Esophagus muscularis mucosa (tissue), 4 donors: ENCODE measurements at places on chromosomes 1 and 21. TPM values are rescaled to one million over a fixed set of nuclear protein-coding genes. Genes with fewer than 3 reads are reported as not detected.

DNA sequence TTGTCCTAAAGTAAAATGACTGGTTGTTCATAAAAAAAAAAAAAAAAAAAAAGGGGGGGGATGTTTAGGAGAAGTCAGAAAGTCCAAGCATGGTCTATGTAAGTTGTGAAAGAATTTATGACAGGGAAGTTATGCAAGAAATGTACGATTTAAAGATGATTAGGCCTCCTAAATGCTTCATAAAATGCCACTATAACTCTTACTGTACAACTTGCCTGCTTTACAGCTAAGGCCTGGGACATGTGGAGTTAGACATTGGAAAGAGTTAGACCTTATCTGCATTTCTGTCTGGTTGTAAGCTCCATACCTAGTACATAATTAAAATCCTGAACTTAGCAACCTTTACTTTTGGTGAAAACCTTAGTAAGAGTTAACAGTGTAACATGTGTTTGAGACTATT lies 150.0 kb downstream of the TPR start:
- H3K4me3 ChIP-seq, result no peak overlapping the region
- no peaks in the 10 kb centered on the region for H3K36me3 ChIP-seq
- no peak for DNase-seq
- no peak overlapping the region for H3K27ac ChIP-seq
- no peaks in the 10 kb centered on the region for H3K27me3 ChIP-seq
- H3K4me1 ChIP-seq, result no peaks in the 10 kb centered on the region

DNA sequence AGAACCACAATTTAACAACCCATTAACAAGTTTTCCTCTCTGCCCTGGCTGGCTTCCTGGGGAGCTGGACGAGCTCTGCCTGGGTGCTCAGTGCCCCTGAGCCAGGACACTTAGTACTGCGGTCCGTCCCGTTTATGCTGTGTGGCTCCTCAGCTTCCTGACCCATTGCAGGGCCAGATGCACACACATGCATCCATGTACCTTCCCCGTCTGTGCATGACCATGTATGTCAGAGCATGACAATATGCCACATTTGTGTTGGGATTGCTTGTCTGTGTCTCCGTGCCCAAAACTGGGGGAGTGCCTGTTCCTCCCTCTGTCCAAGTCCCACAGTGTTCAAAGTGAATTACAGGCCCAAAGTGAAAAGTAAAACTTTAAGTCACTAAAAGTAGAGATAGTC lies 9.7 kb upstream of the TFF3 start:
- H3K4me1 ChIP-seq, result no peaks in the 10 kb centered on the region
- no peaks in the 10 kb centered on the region for H3K36me3 ChIP-seq
- H3K4me3 ChIP-seq, result no peak overlapping the region
- no peak for DNase-seq
- no peak overlapping the region for H3K27ac ChIP-seq

- no peak overlapping the region for H3K27ac ChIP-seq
- H3K4me1 ChIP-seq, result no peaks in the 10 kb centered on the region
- H3K4me3 ChIP-seq, result no peak overlapping the region
Measured at GRCh38 chr21:31909153-31910073, 36.6 kb downstream of the HUNK start.

The ESRRG gene
- 5.4 TPM for total RNA-seq

- H3K4me1 ChIP-seq, result peaks cover 23% of the 10 kb centered on the region
- no peaks in the 10 kb centered on the region for H3K36me3 ChIP-seq
- no peak for DNase-seq
- no peak overlapping the region for H3K4me3 ChIP-seq
- peaks cover 17% of the 10 kb centered on the region for H3K27me3 ChIP-seq
- H3K27ac ChIP-seq, result no peak overlapping the region
Measured at GRCh38 chr1:156417401-156418020, 48.5 kb downstream of the RHBG start.

GRCh38 chr1:236841341-236841740 lies 46.2 kb downstream of the MTR start:
- no peak overlapping the region for H3K27ac ChIP-seq
- no peak for DNase-seq
- H3K36me3 ChIP-seq, result peaks cover 54% of the 10 kb centered on the region
- no peaks in the 10 kb centered on the region for H3K27me3 ChIP-seq
- peaks cover 14% of the 10 kb centered on the region for H3K4me1 ChIP-seq

DNA sequence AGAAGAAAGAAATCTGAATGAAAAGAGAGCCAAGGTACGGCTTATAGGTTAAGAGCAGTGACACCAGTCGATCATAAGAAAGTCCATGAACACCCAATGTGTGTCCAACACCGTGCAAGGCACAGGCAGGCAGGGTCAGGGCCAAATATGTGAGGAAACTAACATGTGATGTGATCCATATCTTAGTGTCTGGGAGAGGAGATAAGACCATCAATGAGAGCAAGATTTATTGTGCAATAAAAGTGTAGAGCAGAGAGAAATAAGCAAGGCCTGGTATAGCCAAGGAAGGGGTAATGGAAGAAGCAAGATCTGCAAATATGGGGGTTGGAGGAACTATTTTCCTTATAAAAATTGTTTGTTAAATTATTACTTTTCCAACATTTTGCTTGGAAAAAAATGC lies 198.8 kb downstream of the CRB1 start:
- no peak overlapping the region for H3K27ac ChIP-seq
- H3K36me3 ChIP-seq, result no peaks in the 10 kb centered on the region
- H3K4me3 ChIP-seq, result no peak overlapping the region
- no peaks in the 10 kb centered on the region for H3K27me3 ChIP-seq
- peaks cover 14% of the 10 kb centered on the region for H3K4me1 ChIP-seq

DNA sequence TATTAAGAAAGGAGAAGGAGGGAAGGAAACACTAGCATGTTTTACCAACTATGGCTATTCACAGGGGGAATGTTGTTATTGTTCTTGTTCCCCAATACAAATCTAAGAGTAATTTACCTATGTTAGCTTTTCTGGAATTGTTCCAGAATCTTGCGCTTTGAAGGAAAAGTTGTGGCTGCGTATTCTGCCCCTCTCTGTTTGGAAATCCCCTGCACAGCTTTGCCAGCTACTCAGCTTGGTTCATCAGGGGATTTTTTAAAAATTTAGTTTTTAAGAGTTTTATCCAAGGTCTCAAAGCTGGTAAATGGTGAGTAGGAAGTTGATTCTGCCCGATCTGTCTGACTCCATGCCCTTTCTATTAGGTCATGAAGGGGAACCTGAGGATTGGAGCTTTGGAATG lies 9.5 kb upstream of the IRF6 start:
- H3K27ac ChIP-seq, result no peak overlapping the region
- H3K4me3 ChIP-seq, result no peak overlapping the region
- no peak for DNase-seq

The RAP1A gene
- 325 TPM for total RNA-seq

DNA sequence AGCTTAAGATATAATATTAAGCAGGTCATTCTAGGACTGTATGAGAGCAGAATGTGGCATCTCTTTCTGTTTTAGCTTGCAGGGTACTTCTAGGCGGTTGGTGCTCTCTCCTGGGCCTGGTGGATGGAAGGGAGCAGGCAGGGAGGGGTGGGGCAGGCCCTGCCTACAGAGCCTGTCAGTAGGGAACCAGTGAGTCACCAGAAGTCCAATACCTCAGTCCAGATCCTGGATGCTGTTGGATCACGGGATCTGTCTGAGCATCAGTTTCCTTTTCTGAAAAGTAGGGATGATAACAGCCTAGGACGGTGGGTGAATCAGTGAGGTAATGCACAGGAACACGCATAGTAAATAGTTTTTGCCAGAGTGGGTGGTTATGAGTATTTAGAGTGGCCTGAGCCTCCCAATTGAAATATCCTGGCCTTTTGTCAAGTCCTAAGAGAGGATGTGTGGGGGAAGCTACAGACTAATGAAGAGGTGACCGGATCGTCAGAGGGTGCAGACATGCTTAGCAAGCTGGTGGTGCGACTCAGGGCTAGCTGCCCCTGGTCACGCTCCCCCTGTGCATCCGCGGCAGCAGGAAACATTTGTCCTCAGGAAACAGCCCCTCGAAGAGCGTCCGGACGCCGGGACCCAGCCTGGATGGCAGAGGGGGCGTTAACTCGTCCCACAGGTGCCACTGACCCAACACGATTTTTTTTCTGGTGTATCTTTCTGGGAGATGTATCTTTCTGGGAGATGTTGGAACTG lies 23.9 kb downstream of the NAV1 start:
- no peak for DNase-seq
- H3K27me3 ChIP-seq, result no peaks in the 10 kb centered on the region
- no peaks in the 10 kb centered on the region for H3K36me3 ChIP-seq
- no peak overlapping the region for H3K27ac ChIP-seq
- H3K4me3 ChIP-seq, result no peak overlapping the region

The MYBPH gene
- total RNA-seq, result not detected

- no peaks in the 10 kb centered on the region for H3K27me3 ChIP-seq
- H3K4me1 ChIP-seq, result no peaks in the 10 kb centered on the region
- H3K27ac ChIP-seq, result no peak overlapping the region
- no peak overlapping the region for H3K4me3 ChIP-seq
Measured at GRCh38 chr1:179448437-179449149, 82.8 kb downstream of the AXDND1 start.

GRCh38 chr1:165884690-165885304 lies 57.4 kb downstream of the UCK2 start:
- no peaks in the 10 kb centered on the region for H3K27me3 ChIP-seq
- H3K4me1 ChIP-seq, result peaks cover 14% of the 10 kb centered on the region
- no peak for DNase-seq
- no peak overlapping the region for H3K4me3 ChIP-seq
- H3K36me3 ChIP-seq, result no peaks in the 10 kb centered on the region
- H3K27ac ChIP-seq, result peak overlapping the region; percentile 50

DNA sequence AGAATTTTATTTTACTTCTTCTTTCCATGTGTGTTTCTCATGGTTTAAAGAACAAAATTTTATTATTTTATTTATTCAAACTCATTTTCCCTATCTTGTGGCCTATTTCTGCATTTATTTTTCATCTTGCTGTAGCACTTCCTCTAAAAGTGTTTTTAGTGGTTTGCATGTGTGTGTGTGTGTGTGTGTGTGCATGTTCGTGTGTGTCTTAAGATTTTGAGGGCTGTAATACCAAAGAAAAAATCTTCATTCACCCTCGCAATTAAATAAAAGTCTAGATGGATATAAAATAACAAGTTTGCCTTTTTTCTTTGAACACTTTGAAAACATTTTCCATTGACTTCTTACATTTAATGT lies 24.6 kb upstream of the FCRL3 start:
- H3K4me3 ChIP-seq, result no peak overlapping the region
- no peaks in the 10 kb centered on the region for H3K4me1 ChIP-seq
- H3K27me3 ChIP-seq, result no peaks in the 10 kb centered on the region
- no peak overlapping the region for H3K27ac ChIP-seq
- no peak for DNase-seq

DNA sequence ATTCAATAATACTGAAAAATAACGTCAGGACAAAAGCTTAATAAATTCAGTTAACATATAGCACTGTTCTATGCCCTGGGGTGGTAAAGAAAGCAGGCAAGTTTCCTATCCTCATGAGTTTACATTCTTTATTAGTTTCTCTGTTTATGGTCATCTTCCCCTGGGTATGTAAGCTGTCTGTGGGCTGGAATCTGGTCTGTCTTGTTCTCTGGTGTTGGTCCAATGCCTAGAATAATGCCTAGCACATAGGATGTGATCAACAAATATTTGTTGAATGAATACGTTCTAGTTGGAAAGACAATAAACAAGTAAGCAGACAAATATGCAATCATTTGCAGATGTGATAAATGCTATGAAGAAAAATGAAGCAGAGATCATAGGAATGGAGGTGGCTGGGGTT lies 7.2 kb upstream of the IGSF3 start:
- H3K4me1 ChIP-seq, result no peaks in the 10 kb centered on the region
- no peaks in the 10 kb centered on the region for H3K27me3 ChIP-seq
- no peak overlapping the region for H3K27ac ChIP-seq
- H3K36me3 ChIP-seq, result no peaks in the 10 kb centered on the region
- no peak for DNase-seq
- no peak overlapping the region for H3K4me3 ChIP-seq

The HFM1 gene
- 1.6 TPM for total RNA-seq

DNA sequence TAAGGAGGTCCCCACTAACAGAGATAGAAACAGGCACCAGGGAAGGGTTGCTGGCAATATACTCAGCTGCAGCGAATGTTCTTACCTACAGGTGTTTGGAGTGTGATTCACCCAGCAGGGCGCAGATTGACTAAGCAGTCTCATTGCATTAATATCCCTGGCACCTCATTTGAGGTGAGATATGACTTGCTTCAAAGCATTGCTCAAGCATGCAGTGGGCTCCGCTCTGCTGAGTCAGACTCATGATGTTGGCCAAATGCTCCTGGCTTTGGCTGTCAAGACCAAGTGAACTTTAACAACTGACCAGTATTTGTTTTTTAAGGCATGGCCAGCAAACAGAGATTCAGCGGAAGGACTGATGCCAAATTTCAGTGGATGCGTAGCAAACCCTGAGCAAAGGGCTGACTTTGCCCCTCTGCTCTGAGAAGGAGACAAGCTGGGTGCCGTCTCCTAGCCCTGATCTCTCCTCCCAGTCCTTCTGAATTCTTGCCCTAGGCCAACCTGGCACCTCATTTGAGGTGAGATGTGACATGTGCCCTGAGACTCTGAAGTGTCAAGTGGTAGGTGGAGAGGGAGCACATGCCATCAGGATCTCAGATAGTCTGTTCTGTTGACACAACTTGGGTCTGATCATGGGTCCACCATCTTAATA lies 187.1 kb upstream of the COA6 start:
- H3K4me3 ChIP-seq, result no peak overlapping the region
- H3K27me3 ChIP-seq, result no peaks in the 10 kb centered on the region
- peak; percentile 88 for DNase-seq

The MAP3K21 gene
- total RNA-seq, result 0.42 TPM

The S100A1 gene
- total RNA-seq, result 4.3 TPM

GRCh38 chr1:17525996-17526686 lies 13.4 kb upstream of the ARHGEF10L start:
- DNase-seq, result no peak
- no peak overlapping the region for H3K4me3 ChIP-seq
- H3K4me1 ChIP-seq, result peaks cover 41% of the 10 kb centered on the region
- H3K27me3 ChIP-seq, result no peaks in the 10 kb centered on the region

- H3K27me3 ChIP-seq, result no peaks in the 10 kb centered on the region
- no peak for DNase-seq
- H3K36me3 ChIP-seq, result no peaks in the 10 kb centered on the region
- H3K4me3 ChIP-seq, result no peak overlapping the region
- H3K4me1 ChIP-seq, result peaks cover 24% of the 10 kb centered on the region
- H3K27ac ChIP-seq, result peak overlapping the region; percentile 53
Measured at GRCh38 chr1:181134543-181135436, 46.3 kb downstream of the IER5 start.

GRCh38 chr1:36469163-36469562 lies 5.0 kb upstream of the MRPS15 start:
- H3K4me1 ChIP-seq, result peaks cover 8% of the 10 kb centered on the region
- H3K36me3 ChIP-seq, result no peaks in the 10 kb centered on the region
- no peaks in the 10 kb centered on the region for H3K27me3 ChIP-seq
- no peak overlapping the region for H3K27ac ChIP-seq
- no peak overlapping the region for H3K4me3 ChIP-seq

The WLS gene
- 154 TPM for total RNA-seq

GRCh38 chr1:41437011-41437355 lies 47.5 kb downstream of the EDN2 start:
- peaks cover 5% of the 10 kb centered on the region for H3K27me3 ChIP-seq
- no peak for DNase-seq
- no peak overlapping the region for H3K27ac ChIP-seq
- H3K4me3 ChIP-seq, result no peak overlapping the region
- peaks cover 17% of the 10 kb centered on the region for H3K4me1 ChIP-seq

DNA sequence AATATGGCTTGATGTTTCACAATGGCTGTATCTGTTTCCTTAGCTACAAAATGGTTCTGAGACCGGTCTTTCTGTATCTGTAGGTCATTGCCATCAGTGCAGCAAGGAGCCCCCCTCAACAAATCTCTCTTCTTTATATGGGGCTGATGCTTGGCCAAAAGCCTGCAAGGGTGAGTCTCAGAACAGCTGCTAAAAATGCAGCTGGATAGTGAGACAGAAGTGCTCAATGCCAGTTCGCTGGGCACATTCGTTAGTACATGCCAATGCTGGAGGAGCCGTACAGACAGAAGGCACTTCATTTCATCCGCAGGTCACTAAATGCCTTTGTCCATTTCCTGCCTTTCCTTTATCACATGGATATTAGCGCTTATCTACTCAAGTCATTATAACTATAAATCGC lies 67.3 kb downstream of the RUNX1 start:
- DNase-seq, result no peak
- no peak overlapping the region for H3K27ac ChIP-seq
- no peak overlapping the region for H3K4me3 ChIP-seq
